ENCODE measurements at places on chromosomes 13 and 19.

- DNase-seq = no peak
Measured at GRCh38 chr13:38606699-38607535, 80.0 kb upstream of the FREM2 start.

DNA sequence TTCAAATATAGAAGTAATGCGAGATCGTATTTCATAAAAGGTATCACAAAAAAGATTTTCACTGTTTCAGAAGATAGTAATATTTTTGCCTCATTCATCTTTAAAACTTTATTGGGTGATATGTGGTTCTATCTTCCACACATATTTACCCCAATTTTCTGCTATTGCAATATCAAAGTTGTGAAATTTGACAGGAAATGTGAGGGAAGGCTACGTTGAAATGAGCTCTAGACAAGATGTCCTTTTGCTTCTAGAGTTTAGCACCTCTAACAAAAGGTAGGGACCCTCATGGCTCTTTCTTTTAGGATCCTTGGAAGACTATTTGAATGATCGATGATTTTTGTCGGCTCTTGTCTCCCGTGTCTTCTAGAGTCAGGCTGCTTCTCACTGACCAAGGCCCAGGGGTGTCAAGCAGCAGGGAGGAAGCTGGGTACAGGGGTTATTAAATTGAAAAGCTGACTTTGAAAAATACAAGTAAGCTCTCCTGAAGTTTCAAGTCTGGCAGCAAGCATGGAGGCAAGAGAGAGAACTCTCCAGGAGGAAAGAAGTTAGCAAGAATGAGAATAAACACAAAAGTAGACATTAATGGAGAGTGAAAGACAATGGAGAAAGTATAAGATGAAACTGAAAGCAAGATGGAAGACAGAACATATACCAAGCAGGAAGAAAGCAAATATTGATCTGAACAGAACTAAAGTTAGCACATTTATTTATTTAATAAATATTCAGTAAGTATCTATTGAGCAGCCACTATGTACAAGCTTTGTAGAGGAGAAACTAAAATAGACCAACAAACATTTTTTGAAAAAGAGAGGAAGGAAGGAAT lies 73.4 kb downstream of the RUBCNL start:
- no peak for DNase-seq

DNA sequence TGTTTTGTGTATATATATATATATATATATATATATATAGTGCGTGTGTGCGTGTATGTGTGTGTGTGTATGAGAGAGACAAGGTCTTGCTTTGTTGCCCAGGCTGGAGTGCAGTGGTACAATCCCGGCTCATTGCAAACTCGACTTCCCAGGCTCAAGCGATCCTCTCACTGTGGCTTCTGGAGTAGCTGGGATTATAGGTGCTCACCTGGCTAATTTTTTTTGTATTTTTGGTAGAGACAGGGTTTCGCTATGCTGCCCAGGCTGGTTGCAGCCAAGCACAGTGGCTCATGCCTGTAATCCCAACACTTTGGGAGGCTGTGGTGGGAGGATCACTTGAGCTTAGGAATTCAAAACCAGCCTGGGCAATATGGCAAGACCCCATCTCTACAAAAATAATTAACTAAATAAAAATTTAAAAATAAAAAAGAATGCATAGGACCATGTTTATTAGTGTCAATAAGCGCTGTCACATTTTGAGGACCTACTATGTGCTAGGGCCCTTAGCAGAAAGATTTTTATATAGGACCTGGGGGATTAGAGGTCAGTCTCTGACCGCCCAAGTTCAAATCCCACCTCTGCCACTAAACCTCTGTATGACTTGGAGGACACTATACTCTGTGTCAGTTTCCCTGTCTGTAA lies 1.8 kb downstream of the PVR start:
- no peak for DNase-seq

DNA sequence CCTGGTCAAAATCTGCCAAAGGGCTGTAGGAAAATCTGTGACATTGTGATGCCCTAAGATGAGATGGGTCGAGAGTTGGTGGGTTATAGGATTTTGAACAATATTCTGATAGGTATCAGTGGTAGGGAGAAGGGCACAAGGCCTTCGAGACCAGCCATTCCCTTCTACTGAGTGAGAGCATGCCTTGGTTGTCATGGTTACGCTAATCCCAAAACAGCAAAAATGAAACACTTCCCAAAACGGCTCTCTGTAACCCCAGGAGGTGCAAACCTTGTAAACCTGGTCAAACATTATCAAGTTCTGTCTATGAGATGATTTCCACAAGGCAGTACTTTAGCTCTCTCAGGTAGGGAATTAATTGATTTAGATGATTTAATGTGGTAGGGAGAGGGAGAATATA lies 158.7 kb upstream of the RNF113B start:
- no peak for DNase-seq

GRCh38 chr19:6788896-6789295 lies 16.4 kb downstream of the VAV1 start:
- no peak for DNase-seq

DNA sequence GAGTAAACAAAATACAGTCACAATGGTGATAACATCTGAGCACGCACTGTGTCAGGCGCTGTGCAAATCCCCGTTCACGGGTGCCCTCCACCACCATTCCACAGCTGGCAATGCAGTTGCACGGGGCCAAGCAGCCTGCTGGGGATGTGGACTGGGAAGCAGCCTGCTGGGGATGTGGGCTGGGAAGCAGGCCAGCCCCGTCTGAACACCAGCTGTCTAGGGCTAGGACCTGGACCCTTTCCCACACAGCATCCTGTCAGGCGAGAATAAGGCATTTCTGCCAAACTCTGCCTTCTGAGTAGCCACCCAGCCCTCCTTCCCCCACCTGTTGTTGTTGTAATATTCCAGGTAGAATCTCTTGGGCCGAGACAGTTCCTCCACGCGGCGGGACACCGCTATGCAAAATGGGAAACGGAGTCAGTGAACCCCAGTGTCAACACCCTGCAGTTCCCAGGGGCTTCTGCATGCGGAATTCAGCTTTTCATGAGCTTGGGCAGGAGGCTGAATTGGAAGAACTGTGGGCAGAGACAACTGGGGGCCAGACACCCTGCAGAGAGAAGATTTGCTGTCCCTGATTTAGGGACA lies 27.8 kb upstream of the MIER2 start:
- peak; percentile 18 for DNase-seq

DNA sequence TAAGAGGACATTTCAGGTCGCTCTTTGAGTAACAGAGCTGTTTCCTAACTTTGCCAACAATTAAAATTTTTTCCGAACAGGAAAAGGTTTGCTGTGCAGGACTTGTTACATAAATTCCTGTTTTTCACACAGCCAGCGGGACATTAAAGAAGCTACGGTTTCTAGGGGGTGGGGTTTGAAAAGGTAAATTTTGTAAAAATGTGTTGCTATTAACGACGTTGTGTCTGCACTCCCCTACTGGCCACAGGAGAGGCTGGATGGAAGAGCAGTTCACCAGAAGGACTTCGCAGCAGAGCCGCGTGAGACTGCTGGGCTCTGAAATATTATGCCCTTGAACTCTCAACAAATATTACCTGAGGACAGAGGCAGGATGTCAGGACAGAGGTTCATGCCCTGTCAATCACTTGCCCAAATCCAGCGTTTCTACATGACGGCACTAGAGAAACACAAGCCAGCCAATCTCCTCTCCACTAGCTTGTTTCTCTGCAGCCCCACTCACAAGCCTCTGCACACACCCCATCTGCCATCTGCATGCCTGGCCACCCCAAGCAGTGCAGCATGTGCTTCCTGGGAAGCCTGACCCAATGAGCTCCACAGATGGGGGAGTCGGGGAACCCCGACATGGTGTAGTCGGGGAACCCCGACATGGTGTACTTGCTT lies 102.0 kb downstream of the FOXO1 start:
- DNase-seq = no peak

DNA sequence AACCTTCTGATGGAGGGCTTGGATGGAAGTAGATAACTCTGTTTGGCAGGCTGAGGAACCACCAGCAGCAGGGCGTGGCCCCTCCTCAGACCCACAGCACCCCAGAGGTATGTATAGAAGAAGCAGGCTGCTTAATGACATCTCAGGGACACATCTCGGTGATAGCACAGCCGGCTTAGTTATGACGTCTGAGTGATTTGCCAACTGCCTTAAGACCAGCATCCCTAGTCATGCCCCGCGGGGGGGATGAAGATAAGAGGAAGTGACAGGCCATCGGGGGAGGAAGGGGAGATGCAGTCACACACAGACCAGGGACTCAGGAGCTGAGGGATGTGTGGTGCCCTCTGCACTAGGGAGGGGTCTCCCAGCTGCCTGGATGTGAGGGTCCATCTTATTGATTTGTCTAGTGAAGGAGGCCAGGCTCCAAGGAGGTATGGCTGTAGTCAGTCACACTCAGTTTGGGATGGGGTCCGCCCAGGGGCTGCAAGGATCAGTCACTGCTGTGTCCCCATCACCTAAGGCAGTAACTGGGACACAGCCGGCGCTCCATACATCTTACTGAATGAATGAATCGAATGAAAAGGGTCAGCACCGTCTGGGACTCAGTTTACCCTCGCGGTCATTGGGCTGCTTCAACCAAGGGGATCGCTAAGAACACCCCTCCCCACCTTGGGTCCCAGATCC lies 19.2 kb upstream of the ERCC1 start:
- no peak for DNase-seq

GRCh38 chr13:37492075-37492474 lies 106.5 kb downstream of the POSTN start:
- no peak for DNase-seq

DNA sequence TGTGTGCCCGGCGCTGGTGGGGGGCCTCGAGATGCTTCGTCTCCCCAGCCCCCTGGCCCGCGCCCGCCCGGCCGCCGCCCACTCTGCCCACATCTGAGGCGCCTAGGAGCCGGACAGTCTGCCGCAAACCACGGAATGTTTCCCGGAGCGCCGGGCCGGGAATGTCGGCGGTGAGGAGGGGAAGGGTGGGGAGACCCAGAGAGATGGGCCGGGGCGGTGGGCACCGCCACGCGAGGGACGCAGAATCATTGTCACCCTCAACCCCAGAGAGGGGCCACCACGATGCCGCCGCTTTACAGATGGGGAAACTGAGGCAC lies 46.1 kb upstream of the NFIC start:
- no peak for DNase-seq

DNA sequence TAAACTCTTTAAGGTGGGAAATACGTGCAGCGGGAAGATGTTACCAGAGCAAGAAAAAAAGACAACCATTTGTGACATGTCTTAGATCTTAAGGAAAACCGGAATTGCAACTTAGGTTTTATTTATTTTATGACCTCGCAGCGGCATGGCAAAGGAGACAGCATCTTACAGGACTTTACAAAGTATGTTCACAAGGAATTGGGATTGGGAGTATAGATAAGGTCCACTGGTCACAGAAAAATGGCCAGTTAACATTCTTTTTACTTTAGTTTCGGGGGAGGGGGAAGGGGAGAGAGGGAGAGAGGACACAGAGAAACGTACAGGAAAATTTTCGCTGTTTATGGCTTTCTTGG lies 104.5 kb upstream of the DIAPH3 start:
- DNase-seq = no peak

DNA sequence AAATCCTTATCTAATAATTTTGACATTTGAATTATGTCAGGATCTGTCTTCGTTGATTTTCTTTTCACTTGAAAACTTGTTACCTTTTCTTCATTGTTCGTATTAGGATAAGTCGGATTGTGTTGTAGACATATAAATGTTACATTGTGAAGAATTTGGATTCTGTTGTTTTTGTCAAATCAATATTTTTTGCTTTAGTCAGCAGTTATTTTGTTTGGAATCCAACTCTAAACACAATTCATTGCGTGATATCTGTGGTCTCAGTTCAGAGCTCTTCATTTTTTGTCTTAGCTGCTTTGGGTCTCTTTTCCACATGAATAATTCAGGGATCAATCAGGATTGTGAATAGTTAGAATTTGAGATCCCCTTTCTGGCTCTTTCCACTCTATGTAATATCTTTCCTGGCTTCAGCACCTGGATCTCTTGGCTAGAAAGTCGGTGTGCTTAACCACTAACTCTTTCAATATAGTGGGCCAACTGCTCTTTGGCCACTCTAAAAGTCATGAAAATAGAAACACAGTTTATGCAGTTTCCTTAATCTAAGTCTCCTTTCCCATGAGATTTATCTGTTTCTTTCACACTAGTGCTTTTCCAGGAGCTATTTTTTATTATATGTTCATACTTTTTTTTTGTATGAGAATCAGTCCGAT lies 2494.2 kb upstream of the PCDH20 start:
- no peak for DNase-seq

DNA sequence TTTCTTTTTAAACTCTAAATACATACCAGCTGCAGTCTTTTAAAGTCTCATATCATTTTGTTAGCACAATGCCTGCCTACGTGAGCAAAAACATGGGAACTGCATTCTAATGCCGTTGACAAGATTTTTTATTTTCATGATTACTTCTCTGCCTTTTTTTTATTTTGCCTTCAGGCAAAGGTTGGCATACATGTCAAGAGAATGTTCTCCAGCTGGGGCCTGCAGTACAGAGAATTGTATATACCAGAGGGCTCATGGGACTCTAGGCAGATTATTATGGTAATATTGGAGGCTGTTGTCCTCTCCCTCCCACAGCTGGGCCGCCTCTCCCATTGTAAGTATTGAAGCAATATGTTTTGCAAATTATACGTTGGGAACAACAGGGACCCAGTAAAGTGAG lies 53.9 kb upstream of the OBI1 start:
- no peak for DNase-seq

- no peak for DNase-seq
Measured at GRCh38 chr19:50833117-50833801, at the start of gene KLK15. Gene KLK15 (minus strand): TSS chr19:50833574. CDS start chr19:50831492, 2,082 bp downstream.

DNA sequence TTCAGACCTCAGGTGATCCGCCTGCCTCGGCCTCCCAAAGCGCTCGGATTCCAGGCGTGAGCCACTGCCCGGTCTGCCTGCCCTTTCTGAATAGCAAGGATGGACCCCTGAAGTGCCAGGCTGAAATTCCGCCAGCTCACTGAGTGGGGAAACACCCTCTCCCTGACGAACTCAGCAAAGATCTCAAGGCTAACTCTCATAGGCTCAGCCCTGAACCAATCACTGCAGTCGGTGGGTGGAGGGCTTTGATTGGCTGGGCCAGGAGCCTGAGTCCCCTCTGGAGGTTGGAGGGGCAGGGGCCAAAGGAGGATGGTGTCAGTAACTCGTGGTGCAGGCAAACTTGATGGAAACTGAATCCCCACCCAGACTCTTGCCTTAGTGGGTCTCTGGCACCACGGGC lies 11.2 kb upstream of the COMP start:
- no peak for DNase-seq

DNA sequence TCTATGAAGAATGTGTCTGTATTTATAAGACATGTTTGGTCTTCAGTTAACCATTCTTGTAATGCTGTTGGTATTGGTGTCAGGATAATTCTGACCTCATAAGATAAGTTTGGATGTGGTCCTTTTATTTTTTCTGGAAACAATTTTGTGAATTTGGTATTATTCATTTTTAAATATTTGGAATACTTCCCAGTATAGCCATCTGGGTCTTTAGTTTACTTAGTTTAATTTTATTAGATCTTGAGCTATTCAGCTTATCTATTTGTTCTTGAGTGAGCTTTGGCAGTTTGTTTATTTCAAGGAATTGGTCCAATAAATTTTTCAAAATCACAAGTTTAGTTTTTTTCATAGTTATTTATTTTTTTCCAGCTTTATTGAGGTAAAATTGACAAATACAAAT lies 335.4 kb upstream of the PCDH20 start:
- no peak for DNase-seq

- DNase-seq = no peak
Measured at GRCh38 chr13:45108716-45109101, 11.6 kb upstream of the GTF2F2 start.

Measured in smooth muscle cell of the brain vasculature (primary cell).